ENCODE measurements at places on chromosomes 11 and 22. TPM values are rescaled to one million over a fixed set of nuclear protein-coding genes. Genes with fewer than 3 reads are reported as not detected.

- H3K27ac ChIP-seq = no peak overlapping the region
- no peaks in the 10 kb centered on the region for H3K27me3 ChIP-seq
- H3K36me3 ChIP-seq = 0 out of 2 replicates have a peak, but pooled peaks cover 3% of the 10 kb centered on the region
- no peak for DNase-seq
- H3K4me1 ChIP-seq = no peaks in the 10 kb centered on the region
These were observed 18.4 kb upstream of the TECTA start for GRCh38 chr11:121082670-121083069.

DNA sequence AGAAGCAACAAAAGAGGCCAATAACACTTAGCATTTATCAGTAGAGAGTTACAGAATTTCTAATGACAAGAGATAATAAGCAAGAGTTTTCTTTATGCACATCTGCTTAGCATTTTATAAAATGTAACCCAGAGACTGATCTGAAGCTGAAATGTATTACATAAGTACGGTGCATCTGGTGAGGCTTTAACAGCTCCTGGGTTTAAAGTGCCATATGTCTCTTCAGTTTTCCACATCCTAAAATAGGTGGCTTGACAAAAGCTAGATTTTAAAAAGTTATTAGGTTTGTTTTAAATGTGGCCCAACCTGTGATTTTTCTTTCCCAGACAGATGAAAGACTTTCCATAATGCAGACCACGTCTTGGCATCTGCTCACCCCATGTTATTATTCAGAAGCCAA lies 620.7 kb upstream of the ARHGAP42 start:
- no peaks in the 10 kb centered on the region for H3K36me3 ChIP-seq
- H3K27ac ChIP-seq = no peak overlapping the region
- no peaks in the 10 kb centered on the region for H3K27me3 ChIP-seq
- no peak overlapping the region for H3K4me3 ChIP-seq

GRCh38 chr11:62149986-62150886 lies 26.4 kb downstream of the INCENP start:
- peaks cover 50% of the 10 kb centered on the region for H3K36me3 ChIP-seq
- no peaks in the 10 kb centered on the region for H3K27me3 ChIP-seq
- DNase-seq = no peak
- H3K27ac ChIP-seq = no peak overlapping the region

DNA sequence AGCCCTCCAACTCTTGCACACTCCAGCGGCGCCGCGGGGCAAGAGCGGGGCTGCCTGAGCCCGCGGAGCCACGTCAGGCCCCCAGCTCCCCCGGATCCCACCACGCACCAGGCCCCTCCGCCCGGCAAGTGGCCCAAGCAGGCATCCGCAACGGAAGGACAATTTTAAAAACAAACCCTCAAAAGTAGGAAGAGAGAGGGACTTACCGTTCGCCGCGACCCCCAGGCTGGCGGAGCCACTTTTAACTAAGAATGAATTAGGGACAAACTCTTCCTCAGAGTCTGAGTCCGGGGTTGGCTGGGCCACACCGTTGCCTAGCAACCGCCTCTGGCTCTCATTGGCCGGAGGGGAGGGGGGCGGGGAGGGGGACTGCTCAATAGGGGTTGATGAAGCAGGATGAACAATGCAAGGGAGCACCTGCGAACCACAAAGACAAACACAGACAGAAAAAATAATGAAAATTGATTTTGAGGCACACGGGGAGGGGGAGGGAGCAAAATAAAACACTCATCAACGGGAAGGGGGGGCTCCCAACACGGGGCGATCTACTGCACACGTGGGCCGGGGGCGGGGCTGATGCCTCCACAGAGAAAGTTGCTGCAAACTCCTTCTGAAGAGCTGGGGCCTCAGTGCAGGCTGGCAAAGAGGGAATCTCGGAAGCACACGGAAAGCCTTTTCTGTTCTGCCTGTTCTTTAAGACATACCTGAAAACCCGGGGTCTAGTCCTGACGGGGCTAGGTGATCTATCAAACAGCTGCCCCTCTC lies 387.5 kb upstream of the NARS2 start:
- H3K36me3 ChIP-seq = no peaks in the 10 kb centered on the region
- H3K27me3 ChIP-seq = peaks cover 3% of the 10 kb centered on the region
- no peak overlapping the region for H3K4me3 ChIP-seq
- H3K27ac ChIP-seq = no peak overlapping the region

The MAP6 gene
- total RNA-seq = 0.21 TPM

The HORMAD2 gene
- not detected for total RNA-seq

The APOBEC3G gene
- 103 TPM for total RNA-seq

DNA sequence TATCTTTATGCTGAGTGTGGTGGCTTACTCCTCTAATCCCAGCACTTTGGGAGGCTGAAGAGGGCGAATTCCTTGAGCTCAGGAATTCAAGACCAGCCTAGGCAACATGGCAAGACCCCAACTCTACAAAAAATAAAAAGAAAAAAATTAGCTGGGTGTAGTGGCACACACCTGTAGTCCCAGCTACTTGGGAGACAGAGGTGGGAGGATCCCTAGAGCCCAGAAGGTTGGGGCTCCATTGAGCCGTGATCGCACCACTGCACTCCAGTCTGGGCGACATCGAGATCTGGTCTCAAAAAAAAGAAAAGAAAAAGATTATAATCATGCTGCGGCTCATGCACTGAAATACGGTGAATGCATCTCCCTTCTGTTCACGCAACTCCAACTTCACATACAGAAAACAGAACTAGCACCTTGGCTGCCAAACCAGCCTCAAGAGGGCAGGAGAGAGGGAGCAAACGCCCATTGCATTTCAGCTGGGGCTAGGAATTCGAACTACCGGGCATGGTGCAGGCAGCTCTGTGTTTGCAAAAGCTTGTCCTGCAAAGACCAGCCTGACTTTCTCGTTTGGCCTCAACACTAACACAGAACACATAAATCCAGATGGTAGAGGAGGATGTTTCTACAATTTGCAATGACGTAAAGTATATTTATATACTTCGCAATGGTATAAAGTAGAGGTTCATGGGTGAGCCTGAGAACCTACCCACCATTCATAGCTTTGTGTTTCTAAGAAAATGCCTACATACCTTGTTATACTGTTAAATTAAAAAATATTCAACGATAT lies 6.3 kb upstream of the SYNGR1 start:
- no peak overlapping the region for H3K4me3 ChIP-seq
- no peaks in the 10 kb centered on the region for H3K36me3 ChIP-seq
- no peaks in the 10 kb centered on the region for H3K4me1 ChIP-seq
- DNase-seq = peak; percentile 36

The MRGPRF gene
- total RNA-seq = not detected

The KLHL22 gene
- 21.1 TPM for total RNA-seq

GRCh38 chr11:330694-331357 lies 10.2 kb upstream of the IFITM3 start:
- DNase-seq = no peak
- H3K4me1 ChIP-seq = peaks cover 48% of the 10 kb centered on the region
- H3K36me3 ChIP-seq = no peaks in the 10 kb centered on the region
- H3K4me3 ChIP-seq = no peak overlapping the region
- H3K27me3 ChIP-seq = no peaks in the 10 kb centered on the region

The ASPHD2 gene
- 10.6 TPM for total RNA-seq

DNA sequence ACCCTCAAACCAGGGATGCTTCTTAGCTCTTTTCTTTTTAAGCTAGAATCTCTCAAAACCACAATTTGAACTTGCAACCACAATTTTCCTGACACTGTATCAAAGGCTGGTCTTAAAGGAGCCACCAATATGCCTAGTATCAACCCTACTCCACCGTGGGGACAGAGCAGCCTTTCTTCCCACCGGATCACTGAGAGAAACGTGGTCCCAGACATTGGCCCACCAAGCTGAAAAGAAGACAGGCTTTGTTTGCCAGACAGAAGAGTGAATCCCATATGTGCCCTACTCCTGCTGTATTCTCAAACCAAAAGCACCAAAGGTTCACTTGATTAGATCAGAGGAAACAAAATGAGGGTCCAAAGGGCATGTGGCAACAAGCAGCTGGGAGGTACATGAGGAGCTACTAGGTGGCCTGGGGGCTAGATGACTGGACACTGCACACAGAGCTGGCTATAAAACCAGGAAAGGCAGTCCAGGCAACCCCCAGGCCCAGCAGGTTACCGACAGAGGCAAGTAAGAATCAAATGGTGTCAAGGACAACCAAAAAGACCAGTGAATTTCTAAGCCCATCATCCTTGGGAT lies 3.6 kb upstream of the VWCE start:
- no peak for DNase-seq
- peaks cover 39% of the 10 kb centered on the region for H3K36me3 ChIP-seq
- no peaks in the 10 kb centered on the region for H3K27me3 ChIP-seq
- H3K4me3 ChIP-seq = no peak overlapping the region

DNA sequence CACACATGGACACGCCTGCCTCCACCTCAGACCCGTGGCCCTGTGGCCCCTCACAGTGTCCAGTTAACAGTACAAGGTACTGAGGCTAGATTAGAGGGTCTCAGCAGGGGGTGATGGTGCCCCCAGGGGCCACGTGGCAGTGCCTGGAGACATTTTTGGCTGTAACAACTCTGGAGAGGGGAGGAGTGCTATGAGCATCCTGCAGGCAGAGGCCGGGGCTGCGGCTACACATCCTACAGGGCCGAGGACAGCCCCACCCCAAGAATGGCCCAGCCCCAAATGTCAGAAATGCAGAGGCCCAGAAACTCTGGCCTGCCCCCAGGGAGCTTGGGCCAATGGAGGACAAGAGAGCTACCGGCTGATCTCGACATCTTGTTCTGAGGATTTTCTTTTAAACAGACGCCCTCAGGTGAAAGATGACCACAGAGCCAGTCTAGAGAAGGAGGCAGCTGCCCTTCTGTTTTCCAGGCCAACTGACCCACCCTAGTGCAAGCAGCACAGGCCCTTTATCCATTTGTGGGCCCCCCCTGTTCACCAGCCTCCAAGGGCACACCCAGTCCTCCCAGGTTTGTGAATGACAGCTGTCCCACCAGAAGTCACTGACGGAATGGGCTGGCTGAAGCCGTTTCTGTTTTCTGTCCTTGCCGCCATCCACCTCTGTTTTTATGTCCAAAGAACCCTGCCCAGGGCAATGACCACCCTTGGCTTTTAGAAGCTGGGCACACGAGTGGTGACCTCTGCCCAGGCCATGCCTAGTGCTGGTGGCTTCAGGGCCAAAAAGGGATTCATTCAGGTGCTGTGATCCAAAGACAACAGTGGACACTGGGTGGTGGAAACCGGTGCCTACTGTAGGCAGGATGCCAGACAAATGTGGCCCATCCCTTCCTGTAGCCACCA lies 85.2 kb upstream of the LINC01488 start:
- H3K27me3 ChIP-seq = no peaks in the 10 kb centered on the region
- H3K4me1 ChIP-seq = peaks cover 5% of the 10 kb centered on the region
- H3K4me3 ChIP-seq = no peak overlapping the region

GRCh38 chr11:121282386-121282785 lies 10.2 kb upstream of the SC5D start:
- no peak overlapping the region for H3K4me3 ChIP-seq
- no peak overlapping the region for H3K27ac ChIP-seq
- peaks cover 7% of the 10 kb centered on the region for H3K4me1 ChIP-seq
- no peak for DNase-seq
- H3K36me3 ChIP-seq = no peaks in the 10 kb centered on the region

The MCAM gene
- 17.9 TPM for total RNA-seq

- no peak overlapping the region for H3K4me3 ChIP-seq
- H3K36me3 ChIP-seq = peaks cover 16% of the 10 kb centered on the region
- H3K27ac ChIP-seq = peak overlapping the region; percentile 84
- DNase-seq = no peak
- H3K27me3 ChIP-seq = no peaks in the 10 kb centered on the region
- peaks cover 20% of the 10 kb centered on the region for H3K4me1 ChIP-seq
These were observed 14.2 kb downstream of the ATM start for GRCh38 chr11:108237058-108237481.

DNA sequence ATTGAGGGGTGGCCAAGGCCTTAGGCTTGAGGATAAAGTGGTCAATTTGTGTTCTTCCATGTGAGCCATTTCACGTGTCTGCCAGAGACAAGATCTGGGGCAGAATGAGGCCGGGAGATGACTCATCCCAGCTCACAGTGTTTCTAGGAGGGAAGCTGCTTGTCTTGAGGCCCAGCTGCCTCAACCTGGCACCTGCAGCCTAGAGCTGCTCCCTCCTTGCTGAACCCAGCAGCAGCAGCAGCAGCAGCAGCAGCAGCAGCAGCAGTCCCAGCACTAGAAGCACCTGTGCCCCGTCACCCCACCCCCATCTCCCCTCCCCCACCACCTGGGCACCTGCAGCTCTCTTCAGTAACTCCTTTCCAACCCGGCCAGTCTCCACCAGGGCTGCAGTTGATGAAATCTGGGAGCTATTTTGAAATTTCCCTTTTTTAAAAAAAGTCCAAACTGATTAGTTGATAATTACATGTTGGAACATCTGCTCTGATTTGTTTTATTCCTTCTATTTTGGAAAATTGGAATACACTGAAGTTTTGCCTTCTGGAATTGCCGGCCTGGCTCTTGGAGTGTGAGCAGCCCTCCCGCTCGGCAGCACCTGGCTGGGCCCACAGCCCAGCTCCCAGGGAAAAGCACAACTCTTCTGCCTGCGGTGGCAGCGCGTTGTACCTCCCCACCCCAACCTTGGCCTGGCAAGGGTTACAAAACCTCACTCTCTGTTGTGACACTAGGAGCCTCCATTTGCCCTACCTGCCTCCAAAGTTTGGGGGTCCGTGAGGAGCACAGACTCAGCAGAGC lies 143.5 kb downstream of the NXPE2 start:
- H3K4me3 ChIP-seq = no peak overlapping the region
- no peaks in the 10 kb centered on the region for H3K36me3 ChIP-seq
- no peak overlapping the region for H3K27ac ChIP-seq

DNA sequence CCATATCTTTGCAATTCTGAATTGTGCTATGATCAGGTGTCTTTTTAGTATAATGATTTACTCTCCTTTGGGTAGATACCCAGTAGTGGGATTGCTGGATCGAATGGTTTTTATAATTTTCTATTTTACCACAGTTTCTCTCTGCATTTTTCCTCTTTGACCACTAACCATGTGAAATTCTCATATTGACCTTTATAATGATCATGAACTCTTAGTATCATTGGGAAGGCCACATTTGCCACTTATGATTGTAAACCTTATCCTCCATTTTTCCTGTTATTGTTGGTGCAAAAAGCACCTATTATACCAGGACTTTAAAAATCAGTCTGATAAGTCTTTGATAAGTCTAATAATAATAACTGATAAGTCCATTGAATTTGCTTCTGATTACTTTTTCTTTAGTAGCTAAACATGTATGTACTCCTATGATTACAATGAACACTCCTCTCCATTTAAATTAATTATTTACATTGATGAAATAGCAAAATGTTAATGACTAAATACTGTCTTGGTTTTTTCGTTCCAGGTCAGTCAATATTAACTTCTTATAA lies 9.6 kb downstream of the NEAT1 start:
- H3K36me3 ChIP-seq = peaks cover 12% of the 10 kb centered on the region
- H3K4me3 ChIP-seq = peak overlapping the region; percentile 38
- H3K4me1 ChIP-seq = peaks cover 39% of the 10 kb centered on the region
- H3K27me3 ChIP-seq = no peaks in the 10 kb centered on the region
- no peak for DNase-seq
- H3K27ac ChIP-seq = peak overlapping the region; percentile 100
